ENCODE measurements at places on chromosomes 3 and 15. TPM values are rescaled to one million over a fixed set of nuclear protein-coding genes. Genes with fewer than 3 reads are reported as not detected.

The AGBL1 gene
- total RNA-seq: 0.10 TPM

The ZNF860 gene
- not detected for total RNA-seq

The CYP19A1 gene
- total RNA-seq: not detected

The SAMD7 gene
- total RNA-seq: not detected

The KCNMB2 gene
- not detected for total RNA-seq

The ALPK3 gene
- total RNA-seq: 0.10 TPM

- no peaks in the 10 kb centered on the region for H3K4me1 ChIP-seq
- peaks cover 12% of the 10 kb centered on the region for H3K27me3 ChIP-seq
- no peak overlapping the region for H3K4me3 ChIP-seq
- no peaks in the 10 kb centered on the region for H3K36me3 ChIP-seq
Observed at GRCh38 chr3:178459038-178459410, 77.2 kb upstream of the KCNMB2 start.

- H3K36me3 ChIP-seq: no peaks in the 10 kb centered on the region
- H3K4me3 ChIP-seq: no peak overlapping the region
- peaks cover 5% of the 10 kb centered on the region for H3K27me3 ChIP-seq
- DNase-seq: no peak
Observed at GRCh38 chr15:67025719-67026609, 39.4 kb upstream of the SMAD3 start.

DNA sequence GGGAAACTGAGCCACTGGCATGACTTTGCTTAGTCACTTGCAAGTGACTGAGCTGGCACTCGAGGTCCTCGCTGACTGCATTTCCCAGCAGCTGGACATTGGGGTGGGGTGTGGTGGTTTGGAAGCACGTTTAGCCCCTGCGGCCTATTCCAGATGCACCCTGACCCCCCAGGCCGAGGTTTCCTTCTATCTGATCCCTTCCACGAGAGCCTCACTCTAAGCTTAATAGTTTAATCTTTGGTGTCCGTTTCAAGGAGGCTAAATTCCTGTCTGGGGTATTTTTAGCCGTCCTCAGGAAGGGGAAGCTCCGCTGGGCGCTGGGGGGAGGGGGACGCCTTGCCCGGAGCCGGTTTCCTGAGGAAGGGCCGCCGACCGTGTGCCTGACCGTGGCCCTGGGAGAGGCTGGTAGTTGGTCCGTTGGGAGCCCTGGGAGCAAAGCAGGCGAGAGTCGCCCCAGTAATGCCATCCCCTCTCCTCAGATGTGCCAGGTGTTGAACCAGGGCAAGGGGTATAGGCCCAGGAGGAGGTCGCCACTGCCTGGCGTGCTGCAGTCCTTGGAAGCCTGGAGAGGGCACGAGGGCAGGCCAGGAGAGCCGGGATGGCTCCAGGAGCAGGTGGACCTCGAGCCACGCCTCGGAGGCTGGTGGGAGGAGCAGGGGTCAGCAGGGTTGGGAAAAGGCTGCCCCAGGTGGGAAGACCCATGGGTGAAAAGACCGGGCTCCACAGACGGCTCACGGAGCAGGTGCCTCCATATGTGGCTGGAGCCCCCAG is 37.2 kb downstream of the IDH2 start:
- no peaks in the 10 kb centered on the region for H3K27me3 ChIP-seq
- H3K36me3 ChIP-seq: peaks cover 10% of the 10 kb centered on the region
- H3K27ac ChIP-seq: no peak overlapping the region

- H3K4me3 ChIP-seq: no peak overlapping the region
- no peak overlapping the region for H3K27ac ChIP-seq
- no peaks in the 10 kb centered on the region for H3K36me3 ChIP-seq
- peaks cover 32% of the 10 kb centered on the region for H3K27me3 ChIP-seq
- no peaks in the 10 kb centered on the region for H3K4me1 ChIP-seq
- no peak for DNase-seq
Observed at GRCh38 chr3:64494526-64494925, 193.3 kb downstream of the ADAMTS9 start.

GRCh38 chr3:80676866-80677265 is 909.1 kb upstream of the ROBO1 start:
- H3K27me3 ChIP-seq: no peaks in the 10 kb centered on the region
- no peaks in the 10 kb centered on the region for H3K36me3 ChIP-seq
- no peak for DNase-seq
- H3K27ac ChIP-seq: no peak overlapping the region
- no peak overlapping the region for H3K4me3 ChIP-seq
- H3K4me1 ChIP-seq: no peaks in the 10 kb centered on the region

DNA sequence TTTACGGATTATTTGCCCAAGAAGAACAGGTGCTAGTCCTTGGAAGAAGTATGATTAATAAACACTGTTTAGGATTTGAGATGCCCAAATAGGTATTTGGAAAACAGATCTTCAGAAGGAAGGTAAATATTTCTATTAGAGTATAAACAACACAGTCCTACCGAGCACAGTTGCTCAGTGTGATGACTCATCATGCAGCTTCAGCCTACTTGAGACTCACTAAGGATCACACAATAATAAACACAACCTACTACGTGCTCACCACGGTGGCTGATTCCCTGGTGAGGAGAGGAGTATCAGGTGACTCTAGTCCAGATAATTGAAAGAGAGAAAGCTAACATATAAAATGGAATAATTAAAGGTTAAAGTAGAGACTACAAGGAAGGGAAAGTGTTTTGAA is 72.0 kb downstream of the PDZRN3 start:
- no peaks in the 10 kb centered on the region for H3K4me1 ChIP-seq
- DNase-seq: no peak
- H3K4me3 ChIP-seq: no peak overlapping the region
- H3K27me3 ChIP-seq: no peaks in the 10 kb centered on the region

- peaks cover 26% of the 10 kb centered on the region for H3K4me1 ChIP-seq
- no peak for DNase-seq
- H3K36me3 ChIP-seq: peaks cover 7% of the 10 kb centered on the region
- no peaks in the 10 kb centered on the region for H3K27me3 ChIP-seq
- no peak overlapping the region for H3K4me3 ChIP-seq
Observed at GRCh38 chr3:73056014-73056844, 5.2 kb upstream of the EBLN2 start.

GRCh38 chr3:100696161-100696560 is 13.1 kb upstream of the TFG start:
- H3K4me3 ChIP-seq: no peak overlapping the region
- no peaks in the 10 kb centered on the region for H3K36me3 ChIP-seq
- H3K27ac ChIP-seq: no peak overlapping the region
- DNase-seq: no peak
- no peaks in the 10 kb centered on the region for H3K4me1 ChIP-seq
- peaks cover 36% of the 10 kb centered on the region for H3K27me3 ChIP-seq

DNA sequence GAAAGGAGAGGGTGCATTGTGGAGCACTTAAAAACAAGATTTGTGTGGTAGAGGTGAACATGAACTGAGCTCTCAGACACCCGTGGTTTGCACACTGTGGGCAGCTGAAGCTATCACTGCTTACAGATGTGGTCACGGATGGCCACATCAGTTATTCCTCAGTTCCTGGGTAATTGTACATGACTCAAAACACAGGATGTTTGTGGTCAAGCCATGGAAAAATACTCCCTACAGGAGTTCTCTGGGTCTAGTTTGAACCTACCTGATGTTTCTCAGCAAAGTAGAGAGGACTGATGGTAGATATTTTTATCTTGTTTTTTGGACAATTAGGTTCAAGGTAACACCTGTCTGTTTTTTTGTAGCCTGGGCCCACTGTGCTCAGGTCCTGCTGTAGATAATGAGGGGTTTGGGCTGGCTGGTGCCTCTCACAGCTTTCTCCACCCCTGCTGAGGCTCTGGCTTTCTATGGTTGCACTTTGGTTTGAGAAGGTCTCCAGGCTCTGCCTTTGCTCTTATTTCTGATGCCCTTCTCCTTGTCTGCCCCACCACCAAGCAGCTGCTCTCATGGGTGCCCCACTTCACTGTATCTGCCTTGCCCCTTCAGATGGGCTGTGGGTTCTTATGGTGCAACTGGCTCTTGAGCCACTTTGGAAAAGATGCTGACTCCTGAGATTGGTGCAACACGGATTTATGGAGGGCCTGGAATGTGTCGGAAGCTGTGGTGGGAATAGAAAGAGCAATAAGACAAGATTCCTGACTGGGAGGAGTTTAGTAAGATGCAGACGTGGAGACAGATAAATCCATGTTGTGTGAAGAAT is 40.1 kb downstream of the CDCP1 start:
- no peak overlapping the region for H3K4me3 ChIP-seq
- H3K27ac ChIP-seq: peak overlapping the region; percentile 54
- H3K4me1 ChIP-seq: peaks cover 64% of the 10 kb centered on the region
- peak; percentile 85 for DNase-seq

- no peak overlapping the region for H3K27ac ChIP-seq
- H3K4me3 ChIP-seq: no peak overlapping the region
- H3K36me3 ChIP-seq: no peaks in the 10 kb centered on the region
- H3K4me1 ChIP-seq: peaks cover 43% of the 10 kb centered on the region
- H3K27me3 ChIP-seq: peaks cover 1% of the 10 kb centered on the region
- DNase-seq: no peak
Observed at GRCh38 chr15:60116456-60117089, 112.5 kb downstream of the FOXB1 start.

GRCh38 chr3:87088430-87088992 is 97.6 kb upstream of the VGLL3 start:
- H3K36me3 ChIP-seq: no peaks in the 10 kb centered on the region
- no peak overlapping the region for H3K27ac ChIP-seq
- peaks cover 10% of the 10 kb centered on the region for H3K4me1 ChIP-seq
- peak overlapping the region; percentile 59 for H3K4me3 ChIP-seq
- no peak for DNase-seq

GRCh38 chr3:137296116-137296515 is 338.3 kb downstream of the IL20RB start:
- no peak overlapping the region for H3K27ac ChIP-seq
- H3K4me1 ChIP-seq: no peaks in the 10 kb centered on the region
- H3K36me3 ChIP-seq: no peaks in the 10 kb centered on the region

DNA sequence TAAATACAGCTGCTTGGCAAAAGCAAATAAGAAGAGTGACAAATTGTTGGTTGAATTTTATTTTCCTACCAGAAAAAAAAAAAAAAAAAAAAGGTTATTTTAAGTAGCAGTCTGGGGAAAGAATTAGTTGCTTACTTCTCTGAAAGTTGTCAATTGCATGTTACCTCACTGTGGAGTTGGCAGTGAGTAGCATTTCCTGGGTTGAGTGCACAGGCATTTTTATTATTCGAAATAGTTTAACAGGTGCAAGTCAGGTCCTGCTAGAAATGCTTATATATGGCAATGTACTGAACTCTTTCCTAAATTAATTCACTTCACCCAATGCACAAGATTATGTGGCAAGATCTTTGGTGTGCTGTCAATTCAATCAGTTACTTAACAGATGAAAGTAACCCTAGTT is 680.6 kb downstream of the EPHA3 start:
- no peak overlapping the region for H3K27ac ChIP-seq
- H3K27me3 ChIP-seq: no peaks in the 10 kb centered on the region
- no peaks in the 10 kb centered on the region for H3K36me3 ChIP-seq

DNA sequence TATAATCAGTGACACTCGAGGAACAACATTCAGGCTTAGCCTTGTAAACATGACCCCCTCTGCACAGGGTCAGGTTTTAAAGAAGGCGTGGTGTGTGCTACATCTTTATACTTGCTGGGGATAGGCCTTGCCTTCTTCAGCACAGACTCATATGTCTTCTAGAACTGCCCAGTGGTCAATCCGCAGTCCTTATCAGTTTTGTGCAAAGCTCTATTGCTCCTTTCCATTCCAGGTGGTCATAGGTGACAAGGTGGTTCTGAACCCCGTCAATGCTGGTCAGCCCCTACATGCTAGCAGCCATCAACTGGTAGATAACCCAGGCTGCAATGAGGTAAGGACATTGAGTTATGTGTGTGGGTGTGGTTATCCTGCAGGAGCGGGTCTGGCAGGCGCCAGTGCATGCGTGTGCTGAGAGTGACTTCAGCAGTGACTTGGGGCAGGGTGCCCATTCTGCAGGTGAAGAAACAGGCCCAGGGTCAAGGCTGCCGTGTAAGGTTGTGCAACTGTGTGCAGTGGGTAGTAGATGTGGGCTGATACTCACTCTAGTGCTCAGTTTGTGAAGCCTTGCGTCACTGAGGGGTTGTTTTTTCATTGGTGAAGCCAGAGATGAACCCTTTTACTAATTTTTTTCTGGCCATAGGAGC is 150.9 kb downstream of the ITPR1 start:
- H3K27me3 ChIP-seq: no peaks in the 10 kb centered on the region
- H3K36me3 ChIP-seq: peaks cover 26% of the 10 kb centered on the region
- H3K4me1 ChIP-seq: peaks cover 7% of the 10 kb centered on the region
- H3K4me3 ChIP-seq: no peak overlapping the region

GRCh38 chr3:145696011-145696410 is 465.0 kb downstream of the PLOD2 start:
- no peaks in the 10 kb centered on the region for H3K27me3 ChIP-seq
- DNase-seq: no peak
- H3K4me1 ChIP-seq: no peaks in the 10 kb centered on the region
- no peak overlapping the region for H3K27ac ChIP-seq
- H3K4me3 ChIP-seq: no peak overlapping the region

DNA sequence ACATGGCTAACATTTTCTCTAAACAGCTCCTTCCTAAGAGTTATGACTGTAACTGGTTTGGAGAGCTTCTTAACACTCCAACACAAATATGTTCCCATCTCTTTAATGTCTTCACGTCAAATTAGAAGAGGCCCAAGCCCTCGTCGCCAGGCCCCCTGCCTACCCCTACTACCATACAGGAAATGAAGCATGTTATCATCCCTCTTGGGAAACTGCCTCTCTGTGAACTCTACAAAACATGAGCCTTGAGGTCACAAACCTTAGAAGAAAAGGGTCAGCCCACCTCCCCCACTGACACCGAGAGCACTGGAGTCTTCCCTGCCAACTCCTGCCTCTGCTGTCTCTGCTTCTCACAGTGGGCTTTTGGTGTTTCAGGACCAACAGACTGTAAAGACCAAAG is 243.1 kb upstream of the STT3B start:
- no peak overlapping the region for H3K27ac ChIP-seq
- DNase-seq: no peak
- H3K36me3 ChIP-seq: no peaks in the 10 kb centered on the region
- H3K27me3 ChIP-seq: no peaks in the 10 kb centered on the region

Measured in activated CD4-positive, alpha-beta memory T cell treated with anti-CD3 and anti-CD28 coated beads for 36 hours (primary cell).